Stimulated activated CD4-positive, alpha-beta T cell treated with anti-CD3 and anti-CD28 coated beads, TNF-alpha, amount 100 ng/mL, for 48 hours (primary cell): ENCODE measurements at places on chromosomes 16 and 17.
A peak's percentile ranks its signal among the peaks of the same experiment; 100 is the strongest.

- no peak for DNase-seq
Observed at GRCh38 chr17:48610282-48611211, at the start of gene HOXB7. TSS of gene HOXB7 (minus strand) at chr17:48611017. CDS start at chr17:48610918, 99 bp downstream.

GRCh38 chr17:35757243-35757642, 3.4 kb upstream of the C17orf50 start:
- no peak for DNase-seq

- DNase-seq, result no peak
Observed at GRCh38 chr17:38922538-38923297, 2.7 kb upstream of the LASP1NB start.

DNA sequence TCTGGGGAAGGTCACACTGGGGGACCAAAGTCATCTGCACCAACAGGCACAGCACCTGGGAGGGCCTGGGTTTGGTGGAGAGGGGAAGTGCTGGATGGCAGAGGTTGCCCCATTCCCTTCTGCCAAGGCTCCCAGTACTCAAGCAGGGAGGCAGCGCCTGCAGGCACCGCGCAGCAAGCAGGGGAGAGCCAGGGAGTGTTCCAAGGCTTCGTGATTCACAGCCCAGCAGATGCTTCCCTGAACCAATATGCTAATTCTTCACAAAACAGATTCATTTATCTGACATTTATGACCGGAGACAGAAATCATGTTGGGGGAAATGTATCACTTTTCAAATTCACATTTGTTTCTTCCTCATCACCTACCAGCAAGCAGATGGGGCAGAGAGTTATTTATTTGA, 13.4 kb upstream of the CDH5 start:
- DNase-seq, result no peak

GRCh38 chr17:77478899-77479298, 338.1 kb downstream of the SEC14L1 start:
- DNase-seq, result no peak

DNA sequence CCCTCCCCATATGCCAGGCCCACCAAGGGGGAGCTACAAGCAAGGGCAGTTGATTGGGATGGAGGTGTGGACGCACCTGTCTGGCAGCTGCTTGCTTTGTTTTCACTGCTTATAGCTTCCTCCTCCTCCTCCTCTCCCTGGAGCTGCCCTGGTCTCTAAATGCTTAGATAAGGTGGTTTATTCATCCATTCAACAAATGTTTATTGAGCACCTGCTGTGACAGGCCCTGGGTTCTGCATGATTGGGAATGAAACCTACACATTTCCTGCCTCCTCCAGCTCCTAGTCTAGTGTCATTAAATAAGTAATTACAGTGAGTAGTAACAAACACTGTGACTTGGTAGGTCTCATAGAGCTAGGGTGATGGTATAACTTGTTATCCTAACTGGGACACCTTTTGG, 17.4 kb upstream of the MAP3K14 start:
- DNase-seq, result no peak

GRCh38 chr17:36849871-36850348, 87.4 kb upstream of the LHX1 start:
- peak; percentile 27 for DNase-seq

DNA sequence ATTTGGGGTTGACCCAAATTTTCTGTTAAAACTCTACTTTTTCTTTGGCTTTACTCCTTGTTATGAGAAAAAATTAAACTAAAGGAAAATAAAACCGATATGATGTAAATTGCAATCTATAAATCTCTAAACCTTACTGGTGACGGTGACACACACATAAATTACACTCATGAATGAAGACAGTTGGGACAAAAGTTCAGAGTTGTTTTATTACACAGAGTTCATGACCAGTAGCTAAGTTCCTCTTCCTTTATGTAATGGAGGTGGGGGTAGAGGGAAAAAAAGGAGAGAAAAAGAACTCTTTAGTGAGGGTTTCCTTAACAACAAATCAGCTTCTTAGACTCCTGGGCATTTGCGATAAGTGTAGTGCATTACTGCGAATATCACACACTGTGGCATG, 220.7 kb downstream of the KCNJ2 start:
- no peak for DNase-seq

DNA sequence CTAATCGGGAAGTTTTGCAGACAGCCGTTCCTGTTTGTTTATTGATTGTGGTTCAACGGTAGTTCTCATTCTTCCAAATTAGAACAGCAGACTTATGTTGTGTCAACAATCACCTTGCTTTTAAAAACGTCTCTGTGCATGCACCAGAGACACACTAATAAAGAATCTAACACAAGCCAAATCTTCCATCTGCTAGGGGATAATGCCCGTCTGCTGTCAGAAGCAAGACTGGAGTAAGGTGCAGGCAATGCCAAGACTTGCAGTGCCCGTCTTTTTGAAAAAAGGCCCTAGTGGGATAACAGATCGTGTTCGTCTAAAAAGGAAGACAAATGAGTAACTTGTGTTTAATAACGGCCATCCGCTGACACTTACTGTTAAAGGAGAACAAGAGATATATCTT, 158.4 kb downstream of the KCNJ2 start:
- no peak for DNase-seq

- no peak for DNase-seq
Observed at GRCh38 chr16:11792410-11793241, 4.4 kb downstream of the ZC3H7A start.

- peak; percentile 43 for DNase-seq
Observed at GRCh38 chr16:81616321-81617020, 162.6 kb upstream of the PLCG2 start.

GRCh38 chr17:34356194-34356593, at the start of gene CCL13:
TSS of gene CCL13 (plus strand) at chr17:34356480. CDS start at chr17:34356527, 47 bp downstream.
- DNase-seq, result no peak

- no peak for DNase-seq
Observed at GRCh38 chr16:78768226-78768625, 668.8 kb downstream of the WWOX start.

DNA sequence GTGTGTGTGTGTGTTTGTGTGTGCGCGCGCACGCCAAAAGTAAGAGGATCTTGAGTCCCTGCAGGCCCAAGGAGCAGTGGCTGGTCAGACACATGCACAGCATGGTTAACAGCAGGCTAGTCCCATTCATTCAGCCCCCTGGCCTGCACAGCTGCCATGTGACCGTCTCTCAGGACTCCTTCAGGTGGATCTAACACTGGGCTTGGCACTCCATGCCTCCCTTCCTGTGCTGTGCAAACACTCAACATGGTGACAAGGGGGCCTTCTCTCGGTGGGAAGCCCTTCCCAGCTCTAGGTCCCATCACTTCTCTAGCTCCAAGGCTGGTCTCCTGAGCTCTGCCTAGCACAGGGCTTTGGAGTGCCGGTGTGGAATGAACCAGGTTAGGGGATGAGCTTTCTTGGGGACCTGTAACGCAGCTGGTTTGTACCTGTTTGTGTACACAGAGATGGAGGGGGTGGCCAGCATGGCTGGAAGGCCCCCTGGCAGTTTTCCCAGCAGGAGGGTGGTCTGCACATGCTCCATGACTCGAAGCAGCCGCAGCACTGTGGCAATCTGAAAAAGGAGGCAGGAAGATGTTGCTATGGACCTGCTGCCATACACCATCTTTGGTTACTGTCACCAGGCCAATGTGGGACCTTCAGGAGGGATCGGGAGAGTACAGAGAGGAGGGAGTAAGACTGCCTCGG, 69.4 kb upstream of the GCSH start:
- DNase-seq, result no peak

DNA sequence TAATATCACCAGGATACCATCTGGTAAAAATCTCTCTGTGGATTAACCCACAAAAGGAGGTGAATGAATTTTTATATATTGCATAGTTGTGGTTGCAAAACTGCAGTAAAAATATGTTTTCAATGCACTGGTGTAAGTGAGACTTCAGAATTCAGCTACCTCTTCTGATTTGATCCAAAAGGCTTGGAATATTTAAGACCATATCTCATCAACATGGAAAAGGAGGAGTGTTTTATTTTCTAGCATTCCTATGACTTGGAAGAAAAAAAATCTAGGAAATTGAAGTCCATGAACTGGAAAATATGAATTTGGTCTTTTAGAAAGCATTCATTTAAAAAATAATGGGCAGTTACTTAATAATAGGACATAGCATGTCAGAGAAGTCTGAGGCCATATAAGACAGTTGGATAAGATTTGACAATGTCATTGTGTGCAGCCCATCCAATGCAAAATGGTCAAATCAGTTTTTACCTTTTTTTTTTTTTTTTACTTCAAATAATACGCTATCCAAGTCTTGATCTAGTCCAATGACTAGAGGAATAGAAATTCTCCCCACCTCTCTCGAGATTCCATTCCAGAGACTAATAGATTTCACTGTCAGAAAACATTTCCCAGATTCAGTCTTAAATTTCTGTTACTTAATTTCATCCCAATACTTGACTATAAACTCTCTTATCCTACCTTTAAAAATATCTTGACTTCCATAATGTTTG, 364.9 kb upstream of the PMFBP1 start:
- no peak for DNase-seq

DNA sequence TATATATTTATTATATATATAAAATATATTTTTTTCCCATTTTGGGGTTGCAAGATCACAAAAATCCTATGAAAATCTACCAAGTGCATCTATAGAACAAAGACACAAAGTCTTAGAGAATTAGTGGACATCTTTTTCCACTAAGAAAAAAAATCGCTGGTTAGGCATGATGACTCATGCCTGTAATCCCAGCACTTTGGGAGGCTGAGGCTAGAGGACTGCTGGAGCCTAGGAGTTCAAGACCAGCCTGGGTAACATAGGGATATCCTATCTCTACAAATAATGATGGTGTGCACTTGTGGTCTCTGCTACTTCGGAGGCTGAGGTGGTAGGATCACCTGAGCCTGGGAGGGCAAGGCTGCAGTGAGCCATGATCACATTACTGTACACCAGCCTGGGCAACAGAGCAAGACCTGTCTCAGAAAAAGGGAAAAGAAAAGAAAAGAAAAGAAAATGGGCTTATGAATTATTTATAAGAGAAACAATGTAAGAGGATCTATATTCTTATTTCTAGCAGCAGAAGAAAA, 185.1 kb upstream of the PSMD7 start:
- no peak for DNase-seq

DNA sequence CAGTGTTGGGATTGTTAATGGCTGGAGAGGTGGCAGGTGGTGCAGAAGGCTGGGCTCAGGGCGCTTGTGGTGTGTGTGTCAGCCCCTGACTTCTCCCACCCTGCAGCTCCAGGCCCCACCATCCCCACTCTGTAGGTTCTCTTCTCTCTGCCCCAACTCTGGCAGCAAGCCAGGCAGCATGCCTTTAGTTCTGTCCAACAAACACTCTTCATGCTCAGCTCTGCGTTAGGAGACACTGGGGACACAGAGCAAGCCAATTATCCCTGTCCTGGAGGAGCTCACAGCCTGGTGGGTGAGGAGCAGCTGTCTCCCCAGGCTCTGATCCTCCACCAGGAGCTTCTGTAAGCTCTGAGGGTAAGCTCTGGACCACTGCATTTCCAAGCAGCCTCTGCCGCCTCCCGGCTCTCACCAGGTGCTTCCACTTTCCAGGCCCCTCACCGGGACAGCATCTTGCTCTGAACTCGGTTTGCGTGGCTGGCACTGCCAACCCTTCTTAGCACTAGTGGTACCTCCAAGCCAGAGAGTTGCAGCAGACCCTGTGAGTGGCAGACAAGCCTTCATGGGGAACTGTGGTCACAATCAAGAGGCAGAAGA, 34.3 kb upstream of the WSCD1 start:
- DNase-seq, result no peak

DNA sequence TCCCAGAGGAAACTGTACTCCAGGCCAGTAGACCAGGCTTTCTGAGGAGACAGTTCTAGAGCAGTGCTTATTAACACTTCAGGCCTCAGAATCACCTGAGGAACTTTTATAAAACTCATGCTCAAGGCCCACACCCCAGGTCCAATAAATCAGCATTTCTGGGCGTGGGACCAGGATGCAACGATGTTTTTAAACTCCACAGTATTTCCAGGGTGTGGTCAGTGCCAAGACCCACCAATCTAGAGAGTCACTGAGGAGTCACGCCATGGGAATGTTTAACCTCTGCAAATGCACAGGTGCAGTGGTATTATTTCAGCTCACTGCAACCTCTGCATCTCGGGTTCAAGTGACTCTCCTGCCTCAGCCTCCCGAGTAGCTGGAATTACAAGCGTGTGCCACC, 3.9 kb upstream of the TRPV1 start:
- no peak for DNase-seq
